ENCODE measurements at places on chromosomes 1 and 21. TPM values are rescaled to one million over a fixed set of nuclear protein-coding genes. Genes with fewer than 3 reads are reported as not detected.

ZNF683 gene
- not detected for total RNA-seq

GRCh38 chr1:182280504-182280900 lies 111.1 kb downstream of the GLUL start:
- DNase-seq = no peak

VANGL2 gene
- 106 TPM for total RNA-seq

- DNase-seq = no peak
Observed at GRCh38 chr1:12150456-12151200, 16.2 kb upstream of the TNFRSF1B start.

DNA sequence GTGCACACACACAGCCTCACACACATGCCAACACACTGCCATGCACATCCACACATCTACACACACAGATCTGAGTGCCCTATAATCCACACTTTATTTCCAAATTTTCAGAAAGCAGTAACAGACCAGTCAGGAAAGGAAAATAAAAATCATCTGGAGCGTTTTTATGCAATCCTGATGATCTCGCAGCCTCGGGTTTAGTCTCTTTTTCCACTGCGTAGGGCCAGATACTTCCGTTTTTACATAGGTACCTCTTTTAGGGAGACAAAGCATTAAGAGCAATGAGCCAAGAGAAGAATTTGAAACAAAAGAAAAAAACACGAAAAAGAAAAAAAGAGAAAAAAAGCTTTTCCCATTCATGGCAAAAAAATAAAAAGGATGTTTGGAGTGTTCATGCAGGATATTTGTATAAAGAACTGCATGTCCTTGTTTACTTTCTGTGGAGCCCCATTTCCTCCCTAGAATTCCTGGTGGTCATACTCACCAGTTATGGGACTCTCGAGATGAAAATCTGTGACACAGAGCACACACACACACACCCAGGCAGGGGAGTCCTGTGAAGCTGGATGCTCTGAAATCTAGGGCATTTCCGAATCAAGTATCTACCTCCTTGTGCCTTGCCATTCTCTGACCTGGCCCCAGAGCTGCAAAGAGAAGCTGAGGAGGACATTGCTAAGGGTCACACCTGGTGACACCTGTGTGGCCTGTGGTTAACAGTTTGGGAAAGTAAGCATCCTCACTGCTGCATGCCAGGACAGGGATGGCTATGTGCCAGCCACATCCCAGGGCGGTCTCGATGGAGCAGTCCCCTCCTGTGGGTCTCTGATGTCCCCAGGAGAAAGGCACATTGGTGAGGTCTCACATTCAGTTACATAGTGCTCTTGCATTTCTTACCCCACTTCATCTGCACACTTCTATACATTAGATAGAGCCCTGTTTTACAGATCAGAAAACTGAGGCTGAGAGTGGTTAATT lies 83.6 kb downstream of the RUNX1 start:
- no peak for DNase-seq

- no peak for DNase-seq
Observed at GRCh38 chr1:246157516-246157915, 349.6 kb downstream of the SMYD3 start.

DNA sequence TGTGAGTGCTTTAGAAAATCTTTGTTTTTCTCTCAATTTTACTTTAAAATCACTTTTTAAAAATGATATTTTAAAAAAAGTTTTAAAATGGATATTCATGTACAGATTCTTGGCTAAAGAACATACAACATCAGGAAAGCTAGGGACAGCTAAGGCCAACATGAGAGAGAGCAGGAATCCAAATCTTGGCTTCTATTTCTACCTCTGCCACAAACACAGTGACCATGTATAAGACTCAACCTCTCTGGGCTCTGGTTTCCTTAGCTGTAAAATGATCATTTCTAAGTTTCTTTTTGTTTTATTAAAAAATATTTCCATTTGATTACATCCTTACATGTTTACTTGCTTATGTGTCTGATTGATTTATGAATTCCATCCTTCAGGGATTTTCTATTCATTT lies 1.2 kb downstream of the VCAM1 start:
- no peak for DNase-seq

GRCh38 chr1:154720328-154721297 lies 112.6 kb upstream of the ADAR start:
- DNase-seq = no peak

DNAJC8 gene
- 132 TPM for total RNA-seq

OPN3 gene
- total RNA-seq = 31.2 TPM

GRCh38 chr1:8097077-8097799 lies 71.1 kb upstream of the ERRFI1 start:
- no peak for DNase-seq

DNA sequence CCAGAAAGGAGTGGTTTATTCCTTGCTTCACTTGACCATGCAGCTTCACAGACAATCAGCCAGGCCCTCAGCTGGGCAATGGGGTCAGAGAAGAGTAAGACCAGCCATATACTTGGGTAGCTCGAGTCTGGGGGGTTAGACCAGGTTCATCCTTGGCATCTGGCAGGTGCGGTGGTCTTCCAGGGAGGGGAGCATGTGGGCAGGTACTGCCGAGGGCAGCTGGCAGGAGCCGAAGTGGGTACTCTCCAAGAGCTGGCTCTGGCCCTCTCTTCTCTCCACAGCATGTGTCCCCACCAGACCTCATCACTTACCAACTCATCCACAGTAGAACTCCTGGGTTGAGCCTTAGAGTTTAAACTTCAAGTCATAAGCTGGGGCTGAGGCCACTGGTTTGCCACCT lies 156.8 kb downstream of the FOXD2 start:
- no peak for DNase-seq

- DNase-seq = no peak
Observed at GRCh38 chr1:246418565-246419312, 88.3 kb downstream of the SMYD3 start.

DNA sequence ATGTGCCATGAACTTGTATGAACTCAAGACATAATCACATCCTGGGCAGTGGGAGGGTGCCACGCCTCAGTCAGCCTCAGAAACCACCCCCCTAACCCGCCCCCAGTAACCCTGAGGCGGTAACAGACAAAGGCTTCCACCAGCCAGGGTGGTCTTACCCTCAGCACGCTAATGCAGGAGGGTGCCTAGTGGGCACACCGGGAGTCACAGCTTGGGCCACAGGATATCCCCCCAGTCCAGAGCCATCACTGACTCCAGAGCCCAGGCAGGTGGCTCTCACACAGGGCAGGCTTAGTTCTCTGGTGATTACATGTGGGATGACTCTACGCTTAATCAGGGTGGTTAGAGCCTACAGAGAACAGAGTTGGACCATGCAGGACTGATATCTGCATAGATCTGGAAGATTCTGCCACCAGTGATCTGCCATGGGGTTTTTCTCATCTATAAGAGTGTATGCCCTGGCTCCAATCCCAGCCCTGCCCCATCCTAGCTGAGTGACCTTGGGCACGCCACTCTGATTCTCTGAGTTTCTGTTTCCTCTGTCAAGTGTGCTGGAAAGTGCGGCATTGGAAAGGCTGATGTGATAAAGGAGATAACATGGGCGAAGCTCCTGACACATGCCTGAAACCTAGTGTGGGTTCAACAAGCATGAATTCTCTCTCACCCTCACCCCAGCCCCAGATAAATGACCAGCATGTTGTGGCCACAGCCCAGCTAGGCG lies 27.3 kb downstream of the OPTC start:
- DNase-seq = no peak

GRCh38 chr1:8363767-8364301 lies 45.9 kb downstream of the SLC45A1 start:
- DNase-seq = no peak

- DNase-seq = no peak
Observed at GRCh38 chr1:212167098-212167497, 118.1 kb upstream of the PPP2R5A start.

CAPN8 gene
- total RNA-seq = not detected

DNA sequence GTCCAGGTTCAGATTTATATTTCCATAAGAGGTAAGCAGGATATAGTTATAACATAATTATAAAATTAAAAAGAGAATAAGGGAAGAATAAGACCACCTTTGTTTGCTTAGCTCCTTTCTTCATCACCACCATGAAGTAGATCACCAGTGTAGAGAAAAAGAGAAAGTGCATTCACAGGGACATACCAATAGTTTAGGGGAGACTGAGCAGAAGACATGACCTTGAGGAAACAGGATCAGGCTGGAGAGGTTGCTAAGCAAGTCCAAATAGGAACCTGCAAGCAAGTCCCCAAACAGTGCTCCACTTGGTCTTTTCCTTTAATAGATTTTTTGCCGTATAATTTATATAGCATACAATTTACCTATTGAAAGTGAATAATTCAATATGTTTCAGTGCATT lies 63.0 kb downstream of the KCNT2 start:
- DNase-seq = no peak

DNA sequence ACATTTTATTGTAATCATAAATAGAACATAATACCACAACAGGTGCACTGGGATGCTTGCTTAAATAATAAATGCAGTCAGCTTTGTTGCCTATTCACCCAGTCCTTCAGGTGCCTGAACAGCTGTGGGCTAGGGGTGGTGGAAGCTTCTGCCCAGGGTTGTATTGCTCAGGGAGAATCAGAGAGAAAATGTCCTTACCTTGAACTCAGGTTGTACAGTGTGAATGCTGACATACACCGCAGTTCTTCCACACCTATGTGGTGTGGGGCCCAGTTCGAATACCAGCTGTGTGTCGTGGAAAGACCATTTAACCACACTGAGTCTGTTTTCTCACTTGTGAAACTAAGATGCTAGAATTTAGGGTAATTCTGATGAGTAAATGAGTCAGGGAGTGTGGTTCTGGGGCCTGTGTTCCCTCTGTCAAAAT lies 115.7 kb upstream of the ATP1A1 start:
- DNase-seq = no peak

PDE9A gene
- total RNA-seq = 40.7 TPM

- DNase-seq = no peak
Observed at GRCh38 chr1:62774971-62775595, 8.8 kb upstream of the ATG4C start.

- DNase-seq = no peak
Observed at GRCh38 chr1:182235952-182236650, 155.5 kb downstream of the GLUL start.

DNA sequence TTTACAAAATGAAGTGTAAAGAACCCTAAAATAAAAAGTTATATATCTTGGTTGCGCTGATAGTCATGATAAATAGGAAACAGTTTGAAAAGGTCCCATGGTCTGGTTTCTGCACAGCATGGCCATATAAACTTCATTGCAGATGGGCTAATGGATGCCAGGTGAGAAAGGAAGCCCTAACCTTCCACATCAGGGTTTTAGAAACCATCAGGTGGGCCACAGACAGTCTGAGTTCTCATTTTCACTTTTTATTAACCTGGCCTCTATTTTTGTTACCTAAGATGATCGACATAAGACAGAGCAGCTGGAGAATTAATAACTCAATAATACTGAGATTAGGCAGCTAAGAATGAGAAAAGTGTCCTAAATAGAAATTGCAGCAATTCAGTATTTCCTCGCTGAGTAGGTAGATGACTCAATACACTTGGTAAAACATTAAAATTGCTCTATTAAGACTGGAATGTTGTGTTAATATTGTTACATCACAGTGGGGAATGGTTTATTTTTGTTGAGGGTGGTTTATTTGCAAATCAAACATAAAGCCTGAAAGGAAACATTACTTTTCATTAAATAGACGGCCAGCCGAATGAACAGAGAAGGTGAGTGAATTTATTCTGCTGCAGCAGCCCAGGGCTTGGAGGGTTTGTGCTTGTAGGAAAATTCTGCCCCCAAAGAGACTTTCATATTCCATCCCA lies 21.1 kb downstream of the C1orf21 start:
- DNase-seq = no peak

- DNase-seq = no peak
Observed at GRCh38 chr1:206882555-206882954, 14.7 kb upstream of the IL24 start.

DNA sequence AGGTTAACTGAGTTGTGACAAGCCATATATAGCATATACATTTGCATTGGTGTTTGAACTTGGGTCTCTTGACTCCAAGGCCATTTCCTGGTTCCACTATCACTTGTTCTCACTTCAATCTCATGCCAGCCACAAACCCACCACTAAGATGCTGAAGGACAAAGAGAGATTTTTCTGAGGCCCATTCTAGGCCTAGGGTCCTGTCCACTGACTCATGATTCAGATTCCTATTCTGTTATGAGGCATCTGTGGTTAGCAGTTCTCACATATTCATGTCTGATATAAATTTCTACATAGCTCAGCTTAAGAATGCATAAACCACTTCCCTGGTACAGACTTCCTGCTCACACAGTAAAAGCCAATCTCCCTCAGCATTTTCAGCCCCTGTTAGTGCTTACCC lies 326.1 kb upstream of the BEND5 start:
- no peak for DNase-seq

CNN3 gene
- total RNA-seq = 322 TPM
